ENCODE measurements at places on chromosomes 11 and 22.
A peak's percentile ranks its signal among the peaks of the same experiment; 100 is the strongest.

GRCh38 chr11:18778468-18778867 lies 13.1 kb downstream of the PTPN5 start:
- DNase-seq = no peak

- DNase-seq = no peak
Observed at GRCh38 chr11:110951037-110951949, 239.1 kb upstream of the ARHGAP20 start.

DNA sequence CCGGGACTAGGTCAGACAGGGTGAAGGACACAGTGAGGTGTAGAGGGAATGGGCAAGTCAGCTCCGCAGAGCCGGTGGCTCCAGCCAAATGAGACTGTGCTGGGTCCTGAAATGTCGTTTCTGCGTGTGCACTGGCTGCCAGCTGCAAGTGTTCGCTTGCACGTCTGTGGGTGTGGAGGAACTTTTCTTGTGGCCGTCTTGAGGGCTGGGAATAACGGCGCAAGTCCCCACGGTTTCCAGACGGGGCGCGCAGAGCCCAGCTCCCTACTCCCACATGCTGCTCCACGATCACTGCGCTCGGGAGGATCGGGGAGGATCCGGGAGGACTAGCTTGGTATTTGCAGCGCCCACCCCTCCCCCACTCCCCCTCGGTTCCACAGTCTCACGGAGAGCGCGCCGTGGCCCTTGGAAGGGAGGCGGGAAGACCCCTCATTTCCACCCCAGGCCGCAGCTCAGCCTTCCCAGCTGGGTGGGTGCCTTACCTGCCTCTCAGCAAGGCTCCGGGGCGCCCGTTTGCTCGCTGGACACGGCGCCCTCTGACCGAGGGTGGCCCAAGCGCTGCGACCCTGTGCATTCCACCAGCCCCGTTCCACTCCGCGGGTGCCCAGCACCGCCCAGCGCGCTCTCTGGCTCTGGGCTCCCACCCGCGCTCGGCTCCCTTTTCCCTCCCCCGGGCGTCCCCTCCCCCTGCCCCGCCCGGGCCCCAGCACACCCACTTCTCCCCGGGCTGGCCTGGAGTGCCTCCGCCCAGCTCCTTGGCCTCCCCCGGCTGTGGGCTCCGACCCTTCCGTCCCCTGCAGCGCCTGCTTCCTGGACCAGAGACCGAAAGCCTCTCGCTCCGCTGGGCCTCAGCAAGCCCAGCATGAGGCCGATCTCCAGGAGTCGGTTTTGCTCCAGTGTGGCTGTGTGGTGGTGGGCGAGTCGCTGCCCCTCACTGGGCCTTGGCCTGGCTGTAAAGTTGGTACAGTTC lies at the start of gene KCNE3:
Gene KCNE3 (minus strand): TSS at position 634 of the 970 bp plus-strand sequence. CDS start 9,986 bp downstream, outside the sequence.
- DNase-seq = peak; percentile 26

DNA sequence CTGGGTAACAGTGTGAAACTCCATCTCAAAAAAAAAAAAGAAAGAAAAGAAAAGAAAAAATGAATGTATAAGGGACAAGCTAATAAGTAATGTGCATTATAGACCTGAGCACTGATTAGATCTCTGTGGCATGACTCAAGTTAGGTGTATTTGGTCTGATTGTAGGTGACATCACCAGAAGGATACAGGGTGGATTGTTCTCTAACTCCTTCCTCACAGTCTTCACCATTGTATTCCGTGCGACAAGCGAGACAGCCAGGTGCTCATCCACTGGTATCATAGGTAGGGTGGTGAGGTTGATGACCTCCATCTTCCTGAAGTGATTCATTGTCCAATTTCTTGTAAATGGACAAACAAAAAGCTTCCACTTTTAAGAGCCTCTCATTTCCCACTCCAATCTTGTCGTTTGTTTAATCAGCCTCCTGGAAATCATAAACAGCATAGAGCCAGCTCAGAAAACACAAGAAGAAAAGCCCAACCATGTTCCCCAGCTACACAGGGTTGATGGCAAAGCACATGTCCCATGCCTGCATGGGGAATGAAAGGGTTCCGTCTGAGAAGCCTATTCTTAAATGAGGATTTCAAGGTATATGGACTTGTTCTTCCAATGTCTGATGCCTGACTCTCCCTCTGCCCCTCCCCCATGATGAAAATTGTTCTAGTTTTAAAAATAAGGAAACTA lies 6.2 kb downstream of the FAM227A start:
- no peak for DNase-seq

DNA sequence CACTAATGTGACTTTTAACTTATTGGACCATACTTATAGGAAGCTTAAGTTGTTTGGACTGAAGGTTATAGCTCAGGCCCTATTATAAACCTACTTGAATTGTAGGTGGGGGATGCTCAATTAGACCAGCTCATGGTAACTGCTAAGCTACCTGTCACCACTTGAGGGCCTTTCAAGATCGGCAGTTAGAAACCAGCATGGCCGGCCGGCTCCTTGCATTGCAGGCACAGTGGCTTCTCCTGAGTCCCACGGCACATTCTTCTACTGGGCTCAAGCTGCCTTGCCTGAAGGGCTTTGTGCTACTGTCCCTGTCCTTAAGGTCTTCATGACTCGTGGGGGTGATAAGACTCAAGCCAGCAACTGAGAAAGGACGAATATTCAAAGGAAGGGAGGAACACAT lies 70.8 kb downstream of the TBC1D22A start:
- no peak for DNase-seq

DNA sequence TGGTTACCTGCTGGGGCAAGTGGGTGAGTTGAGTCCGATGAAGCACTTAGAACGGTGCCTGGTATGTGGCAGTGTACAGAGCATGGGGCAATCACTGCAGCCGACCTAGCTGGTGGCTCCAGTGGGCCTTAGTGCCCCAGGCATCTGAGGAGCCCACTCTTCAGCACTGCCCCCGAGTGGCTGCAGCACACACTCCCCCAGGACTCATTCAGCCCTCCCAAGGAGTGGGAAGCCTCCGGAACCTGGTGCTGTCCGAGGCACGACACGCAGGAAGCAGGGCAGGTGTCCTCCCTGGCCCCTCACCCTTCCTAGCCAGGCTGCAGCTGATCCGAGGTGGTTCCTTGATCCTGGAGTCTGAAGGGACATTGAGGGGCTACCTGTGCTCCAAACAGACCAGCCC lies 42.4 kb upstream of the PRODH start:
- no peak for DNase-seq

GRCh38 chr11:19071255-19071654 lies 10.7 kb upstream of the MRGPRX2 start:
- DNase-seq = peak; percentile 72

DNA sequence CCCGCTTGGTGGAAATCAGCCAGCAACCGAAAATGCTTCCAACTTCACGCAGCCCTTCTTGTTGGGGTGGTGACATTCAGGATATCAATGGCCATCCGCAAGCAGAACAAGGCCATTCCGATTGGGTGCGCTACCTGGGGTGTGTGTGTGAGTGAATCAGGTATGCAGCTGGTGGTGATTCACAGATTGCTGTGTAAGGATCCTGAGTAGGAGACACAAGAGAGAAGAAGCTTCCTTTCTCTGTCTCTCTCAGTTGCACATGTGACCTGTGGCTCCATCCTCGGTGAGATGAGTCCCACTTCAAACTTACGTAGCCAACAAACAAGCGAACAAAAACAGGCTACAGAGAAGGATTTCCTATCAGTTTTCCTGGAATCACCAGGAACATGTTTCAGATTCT lies 9.6 kb upstream of the TMEM184B start:
- DNase-seq = no peak

DNA sequence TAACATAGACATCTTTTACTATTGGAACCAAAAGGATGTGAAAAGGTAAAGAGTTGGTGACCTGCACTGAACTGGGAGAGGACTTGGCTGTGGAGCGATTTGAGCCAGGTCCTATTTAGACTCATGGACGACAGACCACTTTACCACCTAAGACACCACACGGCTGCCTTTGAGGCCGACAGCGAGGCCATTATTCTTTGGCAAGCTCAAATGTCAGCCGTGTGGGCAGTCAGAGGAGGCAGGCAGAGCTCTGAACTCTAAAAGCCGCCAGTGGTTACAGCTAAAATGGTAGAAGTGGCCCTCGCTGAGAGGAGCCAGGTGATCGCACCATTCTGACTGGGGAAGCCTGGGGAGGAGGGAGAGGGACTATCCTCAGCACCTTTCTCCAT lies 50.5 kb downstream of the SCUBE1 start:
- DNase-seq = no peak

GRCh38 chr11:92765082-92765840 lies 204.2 kb upstream of the MTNR1B start:
- DNase-seq = no peak

GRCh38 chr11:29685361-29685760 lies 331.5 kb downstream of the KCNA4 start:
- DNase-seq = no peak

GRCh38 chr22:23251445-23252093 lies 71.3 kb downstream of the BCR start:
- no peak for DNase-seq

DNA sequence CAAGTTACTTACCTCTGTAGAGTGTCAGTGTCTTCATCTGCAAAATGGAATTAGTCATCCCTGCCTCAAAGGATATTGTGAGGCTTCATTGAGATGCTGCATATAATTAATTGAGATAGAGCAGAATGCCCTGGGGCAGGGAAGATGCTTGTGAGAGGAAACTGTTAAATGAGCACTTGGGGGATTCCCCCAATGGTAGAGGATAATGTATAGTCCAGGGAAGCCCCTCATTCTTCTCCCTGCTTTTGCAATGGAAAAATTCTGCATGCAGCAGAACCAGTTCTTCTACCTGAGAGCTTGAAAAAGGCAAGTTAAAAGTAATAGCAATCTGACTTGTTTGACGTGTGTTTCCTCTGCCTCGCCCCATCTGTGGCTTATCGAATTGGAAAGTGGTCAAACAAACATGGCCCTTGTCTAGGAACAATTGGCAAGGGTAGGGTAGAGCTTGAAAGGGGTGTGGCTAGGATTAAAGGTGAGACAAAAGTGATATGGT lies 90.9 kb downstream of the NAV2 start:
- no peak for DNase-seq

- DNase-seq = no peak
Observed at GRCh38 chr11:128715691-128716561, 22.1 kb downstream of the FLI1 start.

DNA sequence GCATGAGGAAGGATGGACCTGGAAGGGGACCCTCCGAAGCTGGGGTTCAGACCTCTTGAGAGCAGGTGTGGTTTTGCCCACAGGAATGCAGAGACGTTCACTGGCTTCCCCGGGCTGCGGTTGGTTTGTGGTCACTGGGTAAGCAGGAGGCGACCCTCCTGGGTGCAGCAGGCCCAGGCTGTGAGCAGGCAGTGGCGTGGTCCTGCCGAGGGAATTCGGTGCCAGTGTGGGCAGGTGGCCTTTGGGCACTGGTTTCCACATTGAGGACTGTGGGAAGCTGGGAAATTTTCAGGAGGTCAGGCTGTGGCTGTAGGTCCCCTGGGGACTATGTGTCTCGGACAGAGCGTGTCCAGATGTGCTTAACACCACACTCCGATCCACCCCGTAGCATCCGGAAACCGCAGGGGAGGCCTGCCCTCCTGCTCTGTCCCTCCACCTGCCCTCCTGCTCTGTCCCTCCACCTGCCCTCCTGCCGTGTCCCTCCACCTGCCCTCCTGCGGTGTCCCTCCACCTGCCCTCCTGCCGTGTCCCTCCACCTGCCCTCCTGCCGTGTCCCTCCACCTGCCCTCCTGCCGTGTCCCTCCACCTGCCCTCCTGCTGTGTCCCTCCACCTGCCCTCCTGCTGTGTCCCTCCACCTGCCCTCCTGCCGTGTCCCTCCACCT lies 27.5 kb downstream of the TPCN2 start:
- DNase-seq = no peak

- no peak for DNase-seq
Observed at GRCh38 chr11:64299847-64300648, at the start of gene CATSPERZ. Gene CATSPERZ, plus strand, starts transcription at chr11:64300358. Its CDS starts 53 bp downstream, at chr11:64300411.

- DNase-seq = peak; percentile 1
Observed at GRCh38 chr11:109300211-109300610, 121.8 kb upstream of the C11orf87 start.

DNA sequence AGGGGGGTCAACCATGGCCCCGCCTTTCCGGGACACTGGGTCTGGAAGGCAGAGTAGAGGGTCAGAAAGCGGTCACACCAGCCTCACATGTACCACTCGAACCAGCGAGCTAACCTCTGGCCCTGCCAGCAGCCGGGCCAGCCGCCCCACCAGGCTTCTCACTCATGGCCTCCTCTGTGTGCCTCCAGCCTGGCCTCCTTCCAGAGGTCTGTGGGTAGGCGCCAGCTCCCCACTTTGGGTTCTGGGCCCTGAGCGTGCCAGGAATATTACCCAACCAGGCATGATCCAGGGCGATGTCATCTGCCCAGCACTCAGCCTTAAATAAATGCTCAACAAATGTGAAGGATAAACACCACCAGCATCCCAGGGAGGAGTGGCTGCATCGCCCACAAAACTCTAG lies 5.8 kb downstream of the SCUBE1 start:
- DNase-seq = no peak

- no peak for DNase-seq
Observed at GRCh38 chr11:48050304-48050703, 69.9 kb downstream of the PTPRJ start.

DNA sequence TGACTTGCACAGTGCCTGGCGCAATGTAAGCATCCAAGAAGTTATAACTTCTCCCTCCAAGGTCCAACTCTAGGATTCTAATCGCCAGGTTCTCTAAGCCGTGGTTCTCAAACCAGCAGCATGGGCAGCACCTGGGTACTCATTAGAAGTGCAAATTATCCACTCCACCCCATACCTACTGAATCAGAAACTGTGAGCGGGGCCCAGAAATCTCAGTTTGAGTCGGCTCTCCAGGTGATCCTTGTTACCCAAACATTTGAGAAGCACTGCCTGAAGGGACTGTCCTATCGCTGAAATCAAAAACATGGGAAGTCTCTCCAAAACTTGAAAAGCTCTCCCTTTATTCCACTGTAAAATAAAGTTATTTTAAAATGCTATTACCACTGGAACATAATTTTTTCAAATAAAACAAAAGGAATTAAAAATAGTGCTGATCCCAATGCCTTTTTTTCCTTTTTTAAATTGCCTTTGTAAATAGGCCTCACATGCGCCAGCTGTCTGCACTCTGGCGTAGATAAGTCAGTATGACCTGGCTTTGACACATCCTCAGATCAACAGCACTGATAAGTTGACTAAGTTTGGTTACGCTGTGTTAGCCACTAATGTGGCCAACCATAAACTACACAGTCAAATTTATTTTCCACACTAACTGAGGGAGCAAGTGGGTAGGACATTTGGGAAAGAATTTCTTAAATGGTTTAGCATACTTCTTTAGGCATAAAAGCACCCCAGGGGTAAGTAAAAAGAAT lies 8.4 kb upstream of the CTR9 start:
- DNase-seq = no peak

DNA sequence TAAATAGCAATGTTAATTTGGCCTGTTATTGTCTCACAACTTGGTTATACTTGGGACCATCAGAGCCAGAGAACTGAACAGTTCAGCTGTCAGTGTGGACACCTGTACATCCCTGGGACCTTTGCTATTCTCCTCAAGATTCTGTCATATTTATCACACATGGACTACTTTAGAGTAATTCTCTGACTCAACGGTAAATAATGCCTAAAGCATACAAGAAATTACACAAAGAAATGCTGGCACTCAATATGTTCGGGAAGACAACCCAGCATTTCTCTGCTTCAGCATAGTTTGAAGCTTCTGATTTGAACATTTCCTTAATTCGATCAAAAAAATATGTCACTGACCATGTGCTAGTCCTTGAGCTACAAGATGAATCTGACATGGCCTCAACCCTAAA lies 34.6 kb upstream of the MMP13 start:
- DNase-seq = no peak

- DNase-seq = peak; percentile 48
Observed at GRCh38 chr11:9231848-9232177, 33.3 kb downstream of the DENND5A start.

- DNase-seq = no peak
Observed at GRCh38 chr11:64742889-64743590, 902 bp downstream of the RASGRP2 start.

GRCh38 chr11:37881741-37882140 lies 1283.7 kb upstream of the RAG2 start:
- no peak for DNase-seq
